ENCODE measurements at places on chromosomes 3 and 15. TPM values are rescaled to one million over a fixed set of nuclear protein-coding genes. Genes with fewer than 3 reads are reported as not detected.
A peak's percentile ranks its signal among the peaks of the same experiment; 100 is the strongest.

Gene SEMA7A
- 8.8 TPM for total RNA-seq

DNA sequence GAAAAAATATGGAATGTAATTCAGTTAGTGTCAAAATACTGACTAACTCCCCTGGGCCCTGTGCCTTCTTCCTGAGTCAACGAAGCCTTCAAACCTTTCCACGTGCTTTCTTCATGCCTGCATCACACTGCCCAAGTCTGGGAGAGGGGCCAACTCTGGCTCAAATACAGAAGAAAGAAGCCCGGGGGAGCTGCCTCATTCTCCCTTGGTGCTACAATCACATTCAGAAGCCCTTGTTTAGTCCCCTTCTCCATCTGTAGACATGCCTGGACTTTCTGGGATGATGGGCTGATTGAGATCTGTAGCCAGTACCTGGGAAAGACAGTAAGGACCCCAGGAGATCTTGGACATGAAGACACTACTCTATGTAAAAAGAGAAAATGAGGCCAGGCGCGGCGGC lies 77.8 kb upstream of the GSK3B start:
- DNase-seq, result no peak

Gene TRPC1
- total RNA-seq, result 3.4 TPM

- DNase-seq, result no peak
Observed at GRCh38 chr3:77539677-77540076, 499.8 kb downstream of the ROBO2 start.

GRCh38 chr15:43541785-43542184 lies 24.4 kb downstream of the MAP1A start:
- no peak for DNase-seq

GRCh38 chr15:72840114-72840513 lies 56.6 kb upstream of the ADPGK start:
- DNase-seq, result no peak

Gene PLSCR1
- 7.3 TPM for total RNA-seq

Gene GOLGA8T
- 0.19 TPM for total RNA-seq

DNA sequence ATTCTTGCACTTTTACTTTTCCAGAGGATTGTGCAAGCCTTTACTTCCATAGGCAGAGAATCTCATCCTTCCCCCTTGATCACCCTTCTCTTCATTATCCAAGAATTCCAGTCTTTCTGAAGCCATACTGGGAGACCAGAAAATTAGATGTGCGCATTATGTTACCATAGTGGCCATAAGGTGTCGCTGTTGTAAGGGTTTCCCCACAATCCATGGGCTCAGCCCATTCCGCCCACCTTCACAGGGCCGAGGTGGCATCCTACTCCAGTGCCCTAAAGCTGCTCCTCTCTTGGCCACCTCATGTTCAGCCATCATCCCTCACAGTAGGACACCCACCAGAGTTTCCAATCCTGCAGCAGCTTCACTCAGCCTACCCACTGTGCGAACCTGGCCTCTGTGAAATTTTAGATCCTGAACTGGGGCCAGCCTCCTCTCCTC lies 35.0 kb downstream of the CTSH start:
- no peak for DNase-seq

GRCh38 chr3:161406594-161407555 lies 35.6 kb upstream of the SPTSSB start:
- DNase-seq, result peak; percentile 25

Gene CAMP
- total RNA-seq, result not detected

Gene DUOXA2
- total RNA-seq, result not detected

DNA sequence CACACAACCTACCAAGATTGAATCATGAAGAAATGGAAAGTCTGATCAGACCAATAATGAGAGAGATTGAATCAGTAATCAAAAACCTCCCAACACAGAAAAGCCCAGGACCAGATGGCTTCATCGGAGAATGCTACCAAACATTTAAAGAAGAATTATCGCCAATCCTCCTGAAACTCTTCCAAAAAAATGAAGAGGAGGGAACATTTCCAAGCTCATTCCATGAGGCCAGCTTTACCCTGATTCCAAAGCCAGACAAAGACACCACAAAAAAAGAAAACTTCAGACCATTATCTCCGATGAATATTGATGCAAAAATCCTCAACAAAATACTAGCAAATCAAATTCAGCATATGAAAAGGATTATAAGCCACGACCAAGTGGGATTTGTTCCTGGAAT lies 94.1 kb downstream of the SENP2 start:
- no peak for DNase-seq

Gene FBXO40
- total RNA-seq, result not detected

GRCh38 chr3:119297169-119297568 lies 3.0 kb downstream of the ARHGAP31 start:
- DNase-seq, result no peak

- no peak for DNase-seq
Observed at GRCh38 chr3:130748467-130748861, 1.8 kb upstream of the PIK3R4 start.

DNA sequence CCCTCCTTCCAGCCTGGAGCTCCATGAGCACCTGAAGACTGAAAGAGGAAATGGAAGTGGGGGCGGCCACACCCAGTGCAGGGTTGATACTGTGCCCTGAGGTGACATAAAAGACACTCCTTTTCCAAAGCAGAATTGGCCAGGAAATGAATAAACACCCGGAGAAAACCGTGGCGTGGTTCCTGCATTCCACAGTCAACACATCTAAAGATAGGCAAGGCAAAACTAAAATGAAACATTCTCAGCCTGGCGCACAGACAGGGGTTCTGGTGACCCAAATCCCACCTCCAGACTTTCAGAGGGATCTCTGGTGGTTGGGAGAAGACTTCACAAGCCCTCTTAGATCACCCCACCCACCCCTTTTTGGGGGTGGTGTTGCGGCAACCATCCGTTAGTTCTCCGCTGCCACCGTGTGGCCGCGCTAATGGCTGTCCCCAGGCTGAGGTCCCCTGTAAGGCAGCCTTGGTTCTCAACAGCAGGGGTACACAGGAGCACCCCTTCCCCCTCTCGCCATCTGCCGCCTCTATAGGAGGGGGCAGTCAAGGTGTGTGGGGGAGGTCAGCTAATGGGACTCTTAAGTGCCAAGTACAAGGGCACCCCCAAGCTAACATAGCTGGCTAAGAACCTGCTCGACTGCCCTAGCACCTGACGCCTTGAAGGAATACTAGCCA lies 2.5 kb upstream of the MST1R start:
- DNase-seq, result peak; percentile 13

Gene ZNF619
- 4.1 TPM for total RNA-seq

- DNase-seq, result no peak
Observed at GRCh38 chr3:143000528-143000927, 842 bp upstream of the U2SURP start.

GRCh38 chr3:120451806-120452205 lies 1.0 kb upstream of the FSTL1 start:
- no peak for DNase-seq

GRCh38 chr3:23940775-23941174 lies 4.3 kb upstream of the NR1D2 start:
- DNase-seq, result no peak

- DNase-seq, result no peak
Observed at GRCh38 chr3:151446002-151446340, 14.9 kb downstream of the IGSF10 start.

DNA sequence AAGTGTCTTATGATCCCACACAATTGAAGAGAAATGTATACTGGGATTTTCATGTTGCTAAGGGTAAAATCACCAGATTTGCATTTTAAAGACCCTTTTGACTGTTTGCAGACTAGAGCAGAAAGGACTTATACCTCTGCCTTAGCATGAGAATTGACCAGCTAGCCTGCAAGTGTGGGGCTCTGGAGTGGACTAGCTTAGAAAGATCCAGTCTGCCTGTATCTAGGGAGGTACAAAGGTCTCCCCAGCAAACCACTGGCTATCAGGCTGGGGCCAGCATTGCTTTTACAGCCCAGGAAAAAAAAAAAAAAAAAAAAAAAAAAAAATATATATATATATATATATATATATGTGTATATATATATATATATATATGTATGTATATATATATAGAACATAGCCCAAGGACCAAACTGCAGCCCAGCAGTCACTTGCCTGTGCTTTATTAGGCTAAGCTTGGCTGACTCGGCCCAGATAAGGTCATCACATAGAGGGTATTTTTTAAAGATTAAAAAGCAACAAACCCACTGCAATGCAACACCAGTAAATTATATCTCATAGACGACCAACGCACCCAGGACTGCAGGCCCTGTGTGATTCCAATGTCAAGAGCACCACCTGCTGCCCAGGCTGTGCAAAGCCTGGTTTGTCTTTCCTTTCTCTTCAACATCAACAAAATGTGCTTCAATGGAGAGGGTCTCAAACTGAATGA lies 63.7 kb downstream of the DCLK3 start:
- peak; percentile 45 for DNase-seq

- DNase-seq, result no peak
Observed at GRCh38 chr3:184399410-184399809, 19.6 kb downstream of the CHRD start.

- DNase-seq, result no peak
Observed at GRCh38 chr3:18635215-18635614, 210.1 kb upstream of the SATB1 start.

DNA sequence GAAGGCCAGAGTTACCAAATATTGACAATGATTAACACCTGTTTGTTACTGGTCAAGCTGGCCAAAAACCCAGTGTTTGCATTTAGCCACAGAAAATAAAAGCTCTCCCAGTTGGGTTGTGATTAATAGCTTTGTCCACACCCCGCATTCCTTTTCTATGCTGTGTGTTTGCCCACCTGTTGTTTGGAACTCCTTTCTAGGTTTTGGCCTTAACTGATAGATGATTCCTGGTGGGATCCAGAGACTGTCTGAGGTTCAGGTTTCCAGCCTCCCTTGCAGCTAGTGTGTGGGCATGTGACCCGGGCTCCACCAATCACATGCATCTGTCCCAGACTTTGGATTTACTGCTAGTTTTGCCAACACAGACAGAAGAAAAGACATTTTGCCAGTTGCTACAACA lies 83.8 kb downstream of the PTPRG start:
- DNase-seq, result no peak

- DNase-seq, result peak; percentile 54
Observed at GRCh38 chr3:188339410-188340295, 185.7 kb downstream of the LPP start.

Gene GDPGP1
- 7.1 TPM for total RNA-seq

GRCh38 chr3:54791501-54792156 lies 136.2 kb downstream of the LRTM1 start:
- DNase-seq, result no peak

Gene RAB6B
- 1.3 TPM for total RNA-seq

GRCh38 chr15:70950953-70951352 lies 58.3 kb downstream of the LRRC49 start:
- DNase-seq, result no peak

- DNase-seq, result no peak
Observed at GRCh38 chr3:172931746-172932285, 181.3 kb downstream of the ECT2 start.

DNA sequence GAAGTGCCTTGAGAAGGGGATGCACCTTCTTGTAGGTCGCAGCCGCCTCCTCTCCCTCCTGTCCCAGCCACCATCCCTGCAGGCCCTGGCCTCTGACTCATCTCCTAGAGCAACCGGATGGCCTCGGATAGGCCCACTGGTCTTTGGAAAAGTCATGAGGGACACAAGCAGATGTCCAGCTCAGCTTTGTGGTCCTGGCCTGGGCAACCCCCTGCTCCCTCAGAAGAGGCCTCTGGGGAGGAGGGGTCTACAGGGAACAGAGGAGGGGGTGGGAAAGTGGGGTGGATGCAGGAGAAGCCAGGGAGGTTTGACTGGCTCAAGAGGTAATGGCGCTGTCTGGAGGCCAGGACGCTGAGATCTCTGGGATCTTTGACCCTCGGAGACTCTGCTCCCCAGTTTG lies 259.2 kb upstream of the TLE3 start:
- DNase-seq, result no peak

GRCh38 chr15:88800026-88800425 lies 3.2 kb upstream of the ACAN start:
- DNase-seq, result no peak

DNA sequence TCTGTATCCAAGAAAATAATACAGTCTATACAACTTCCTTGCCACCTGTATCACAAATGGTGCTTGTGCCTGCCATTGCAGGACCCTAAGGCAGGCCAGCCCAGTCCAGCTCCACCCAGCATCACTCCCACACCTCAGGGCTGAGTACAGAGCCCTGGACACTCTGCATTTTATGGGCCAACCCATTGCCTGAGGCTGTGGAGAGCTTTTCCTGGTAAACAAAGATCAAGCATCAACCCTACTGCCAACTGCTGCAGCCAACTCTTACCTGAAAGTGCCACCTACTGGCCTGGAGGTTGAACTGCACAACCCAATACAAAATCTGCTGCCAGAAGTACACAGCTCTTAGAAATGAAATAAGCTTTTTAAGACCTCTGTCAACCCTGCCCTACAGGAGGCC lies 1082.2 kb downstream of the NAALADL2 start:
- DNase-seq, result no peak

Gene ELL3
- 0.67 TPM for total RNA-seq

DNA sequence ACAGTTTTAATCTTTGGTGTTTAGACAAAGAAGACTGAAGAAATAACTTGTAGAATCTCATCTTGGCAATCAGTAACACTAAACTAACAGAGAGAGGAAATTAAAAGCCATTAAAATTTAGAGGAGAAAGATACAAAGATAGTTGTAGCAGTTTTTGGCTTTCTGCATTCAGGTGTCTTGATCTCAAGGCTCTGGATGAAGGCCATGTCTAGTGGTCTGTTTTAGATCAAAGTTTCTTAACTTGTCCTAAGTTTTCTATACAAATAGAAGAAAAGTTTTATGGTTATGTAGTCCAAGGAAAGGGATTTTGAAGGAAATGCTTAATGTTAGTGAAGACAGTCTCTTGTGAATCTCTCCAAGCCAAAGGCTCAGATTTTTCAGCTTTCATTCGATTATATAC lies 222.9 kb downstream of the BCHE start:
- no peak for DNase-seq

Gene PLSCR2
- not detected for total RNA-seq

- DNase-seq, result peak; percentile 85
Observed at GRCh38 chr3:183515968-183516851, 39.3 kb downstream of the KLHL6 start.

DNA sequence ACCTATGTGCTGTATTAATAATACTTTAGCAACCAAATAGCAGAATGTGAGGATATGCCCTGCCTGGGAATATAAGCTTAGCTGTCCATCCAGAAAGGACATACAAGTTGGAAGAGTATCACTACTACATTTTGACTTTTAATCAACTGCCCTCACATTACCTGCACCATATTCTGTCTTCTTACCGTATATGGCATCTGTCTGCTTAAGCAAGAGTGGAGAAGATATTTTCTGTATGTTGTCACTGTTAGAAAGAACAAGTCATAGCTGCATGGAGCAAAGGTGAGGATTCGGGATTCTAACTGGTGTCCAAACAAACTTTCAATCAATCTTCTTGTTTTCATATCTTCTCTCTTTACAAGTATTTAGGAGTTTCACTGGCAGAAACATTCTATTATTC lies 929.5 kb upstream of the ROBO1 start:
- no peak for DNase-seq

- no peak for DNase-seq
Observed at GRCh38 chr15:88982304-88982945, 69.2 kb upstream of the MFGE8 start.

Gene RAD18
- 11.7 TPM for total RNA-seq

- DNase-seq, result no peak
Observed at GRCh38 chr15:34620142-34620541, 36.7 kb upstream of the GOLGA8B start.
